ENCODE measurements at places on chromosomes 4 and X. TPM values are rescaled to one million over a fixed set of nuclear protein-coding genes. Genes with fewer than 3 reads are reported as not detected.

- no peak for DNase-seq
Measured at GRCh38 chr4:100870940-100871772, 353.3 kb upstream of the EMCN start.

DNA sequence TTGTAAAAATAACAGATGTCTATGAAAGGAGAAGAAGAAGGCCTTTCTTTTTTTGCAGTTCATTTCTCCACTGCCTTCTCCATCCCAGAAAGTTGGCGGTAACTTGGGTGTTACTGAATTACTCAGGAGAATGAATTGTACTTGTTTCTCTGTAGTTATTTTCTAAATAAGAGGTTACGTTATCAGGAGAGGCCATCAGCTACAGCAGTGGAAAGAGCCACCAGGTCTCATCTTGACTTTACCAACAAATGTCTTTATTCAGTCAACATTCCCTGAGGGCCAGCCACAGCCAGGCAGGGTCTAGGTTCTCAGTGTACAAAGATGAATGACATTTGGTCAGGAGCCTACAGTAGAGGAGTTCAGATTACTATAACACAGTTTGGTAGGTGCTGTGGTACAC is 8.1 kb downstream of the HADH start:
- no peak for DNase-seq

The IL1RAPL1 gene
- 4.7 TPM for total RNA-seq

DNA sequence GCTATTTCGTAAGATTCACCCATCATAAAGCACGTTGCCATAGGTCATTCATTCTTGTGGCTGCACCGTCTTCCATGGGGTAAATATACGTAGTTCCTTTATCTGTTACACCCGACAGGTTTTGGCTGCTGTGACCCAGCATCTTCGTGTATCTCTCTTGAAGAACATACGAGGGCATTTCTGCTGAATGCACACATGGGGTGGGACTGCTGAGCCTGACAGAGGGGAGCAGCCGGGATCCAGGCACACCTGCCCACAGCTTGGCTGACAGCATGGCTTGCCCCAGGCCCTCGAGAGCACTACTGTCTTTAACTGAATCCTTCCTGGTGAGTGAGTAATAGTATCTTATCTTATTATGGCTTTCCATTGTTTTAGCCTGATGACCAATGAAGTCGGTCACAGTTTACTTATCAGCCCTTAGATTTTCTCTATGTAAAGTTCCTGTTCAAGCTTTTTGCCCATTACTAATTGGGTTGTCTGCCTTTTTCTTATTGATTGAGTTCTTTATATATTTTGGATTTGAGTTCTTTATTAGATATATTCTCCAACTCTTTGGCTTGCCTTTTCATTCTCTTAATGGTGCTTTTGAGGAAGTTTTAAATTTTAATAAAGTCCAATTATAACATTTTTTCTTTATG is 45.0 kb upstream of the MXD4 start:
- DNase-seq: no peak

DNA sequence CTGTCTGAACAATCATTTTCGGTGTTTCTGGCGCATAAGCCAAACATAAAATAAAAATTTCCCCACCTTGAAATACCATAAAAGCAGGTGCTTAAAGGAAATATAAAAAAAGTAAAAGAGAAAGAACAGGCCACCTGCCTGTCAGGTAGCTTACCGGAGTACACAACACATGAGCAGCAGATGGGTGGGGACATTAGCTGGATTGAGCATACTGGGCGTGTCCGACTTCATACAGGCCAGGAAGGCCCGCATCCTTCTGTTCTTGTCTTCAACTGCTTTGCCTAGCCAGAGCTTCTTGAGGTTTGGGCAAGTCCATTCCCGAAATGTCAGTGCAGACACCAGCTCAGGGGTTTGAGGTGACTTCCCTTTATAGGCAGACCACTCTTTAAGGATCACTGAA is 66.7 kb downstream of the FAM120C start:
- DNase-seq: no peak

The ABCG2 gene
- total RNA-seq: 0.97 TPM

DNA sequence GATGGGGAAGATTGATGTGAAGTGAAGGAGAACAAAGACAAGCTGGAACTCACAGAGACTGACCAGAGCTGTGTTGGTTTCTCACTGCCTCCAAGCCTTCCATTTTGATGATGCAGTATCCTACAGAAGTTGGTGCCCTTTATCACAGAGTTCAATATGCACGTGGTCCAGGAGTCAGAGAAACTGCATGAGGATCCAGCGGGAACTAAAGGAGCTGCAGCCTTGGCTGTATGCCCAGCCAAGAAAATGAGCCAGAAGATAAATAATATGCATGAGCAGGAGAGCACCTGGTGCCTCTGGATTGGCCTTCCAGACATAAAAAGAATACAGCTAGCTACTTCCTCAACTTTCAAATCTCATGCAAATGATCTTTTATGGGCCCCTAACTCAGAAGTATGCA is 44.3 kb upstream of the DCLK2 start:
- DNase-seq: no peak

- DNase-seq: no peak
Measured at GRCh38 chrX:147570483-147570882, 341.2 kb upstream of the FMR1 start.

GRCh38 chr4:170979736-170980135 is 833.5 kb upstream of the GALNTL6 start:
- DNase-seq: no peak

DNA sequence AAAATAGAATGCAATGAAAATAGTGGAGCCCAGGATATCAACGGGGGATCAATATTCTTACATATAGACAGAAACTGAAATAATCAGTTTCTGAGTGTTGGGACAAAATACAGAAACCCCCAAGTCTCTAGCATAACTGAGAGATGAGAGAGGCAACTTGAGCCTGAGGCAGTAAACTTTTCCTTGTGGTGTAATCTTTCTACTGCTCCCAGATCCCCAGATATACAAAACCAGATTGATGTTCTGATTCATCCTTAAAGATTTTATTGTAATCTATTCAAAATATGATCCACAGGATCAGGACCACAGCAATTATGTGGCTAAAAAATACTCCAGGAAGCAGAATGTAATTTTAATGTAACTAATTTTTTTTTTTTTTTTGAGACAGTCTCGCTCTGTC is 2282.6 kb downstream of the ARAP2 start:
- no peak for DNase-seq

GRCh38 chrX:22196149-22196548 is 76.6 kb upstream of the CBLL2 start:
- no peak for DNase-seq

- no peak for DNase-seq
Measured at GRCh38 chr4:76606645-76607265, 171.7 kb downstream of the SHROOM3 start.

- no peak for DNase-seq
Measured at GRCh38 chr4:153243468-153243867, 39.2 kb downstream of the TRIM2 start.

The FRG1 gene
- 28.9 TPM for total RNA-seq

The HSFX4 gene
- total RNA-seq: not detected

The TMEM184C gene
- total RNA-seq: 25.9 TPM

The TSC22D3 gene
- total RNA-seq: 63.3 TPM

GRCh38 chr4:152220201-152220666 is 315.7 kb downstream of the FBXW7 start:
- no peak for DNase-seq

DNA sequence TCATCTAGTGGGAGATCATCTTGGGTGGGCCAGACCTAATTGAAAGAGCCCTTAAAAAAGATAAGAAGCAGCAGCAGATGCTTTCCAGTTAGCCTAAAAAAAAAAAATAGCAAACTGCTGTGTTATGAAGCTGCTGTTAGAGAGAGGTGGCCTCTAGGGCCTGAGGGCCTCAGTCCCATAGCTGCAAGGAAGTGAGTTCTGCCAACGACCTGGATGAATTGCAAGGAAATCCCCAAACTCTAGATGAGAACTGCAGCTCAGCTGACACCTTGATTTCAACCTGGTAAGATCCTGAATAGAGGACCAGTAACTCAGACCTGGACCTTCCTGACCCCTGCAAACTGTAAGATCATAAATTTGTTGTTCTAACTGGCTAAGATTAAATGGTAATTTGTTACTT is 275.2 kb downstream of the TENM3 start:
- no peak for DNase-seq

DNA sequence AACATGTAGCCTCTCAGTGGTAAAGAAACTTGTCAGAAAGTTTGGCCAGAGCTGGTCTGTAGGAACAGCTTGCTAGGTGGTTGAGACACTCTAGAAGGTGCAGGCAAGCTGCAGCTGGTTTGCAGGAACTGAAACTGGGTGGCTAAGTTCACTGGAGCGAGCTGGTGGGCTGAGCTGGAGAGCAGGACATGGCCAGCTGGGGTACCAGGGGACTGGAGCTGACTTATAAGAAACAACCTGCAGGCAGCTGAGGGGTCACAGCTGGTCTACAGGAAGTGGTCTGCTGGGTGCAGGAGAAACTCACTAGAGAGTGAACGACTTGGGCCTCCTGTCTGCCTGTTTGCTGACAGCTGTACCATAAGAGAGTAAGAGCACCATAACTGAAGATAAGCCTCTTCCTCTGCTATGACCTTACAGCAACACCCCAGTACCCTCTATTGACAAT is 157.1 kb upstream of the LNX1 start:
- DNase-seq: no peak

DNA sequence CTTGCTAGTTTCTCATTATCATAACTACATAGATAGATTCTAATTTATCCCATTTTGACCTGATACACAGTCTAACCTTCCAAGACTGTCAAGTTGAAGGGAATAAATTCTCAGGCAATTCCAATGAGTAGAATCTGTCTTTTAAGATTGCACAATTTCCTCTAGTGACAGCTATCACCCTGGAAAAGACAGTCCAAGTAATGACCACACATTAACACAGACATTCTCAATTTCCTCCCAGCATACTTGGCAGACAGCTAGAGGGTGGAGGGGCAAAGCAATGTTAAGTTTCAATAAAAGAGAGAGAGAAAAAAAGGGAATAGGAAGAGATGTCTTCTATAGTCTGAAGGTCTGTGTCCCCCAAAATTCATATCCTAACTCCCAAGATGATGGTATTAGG is 234.7 kb downstream of the LDB2 start:
- DNase-seq: no peak

DNA sequence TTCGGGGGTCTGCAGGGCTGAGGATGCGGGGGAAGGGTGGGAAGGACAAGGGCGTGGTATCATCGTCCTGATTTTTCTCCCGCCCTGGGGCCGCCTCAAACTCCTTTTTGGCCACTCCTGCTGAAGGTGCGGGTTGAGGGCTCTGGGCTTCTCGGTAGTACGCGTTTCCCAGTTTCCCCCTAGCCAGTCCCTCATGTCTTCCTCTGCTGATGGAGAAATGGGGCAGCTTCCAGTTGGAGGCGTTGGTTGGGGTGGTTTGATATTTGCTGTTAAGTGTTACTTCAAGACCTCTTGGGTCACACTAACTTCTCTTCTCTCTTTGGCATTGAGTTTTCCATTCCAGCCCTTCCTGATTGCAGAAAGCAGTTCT is 482 bp downstream of the GSTCD start:
- no peak for DNase-seq

The SYTL5 gene
- not detected for total RNA-seq

The MND1 gene
- not detected for total RNA-seq

The OTOP1 gene
- total RNA-seq: not detected

- no peak for DNase-seq
Measured at GRCh38 chr4:136900696-136901095, 631.6 kb downstream of the PCDH18 start.

All from left ventricle myocardium superior (tissue), 1 donor.